ENCODE measurements at places on chromosomes 7 and 10.

GRCh38 chr7:73342645-73343044, 14.7 kb downstream of the FKBP6 start:
- no peak for DNase-seq

DNA sequence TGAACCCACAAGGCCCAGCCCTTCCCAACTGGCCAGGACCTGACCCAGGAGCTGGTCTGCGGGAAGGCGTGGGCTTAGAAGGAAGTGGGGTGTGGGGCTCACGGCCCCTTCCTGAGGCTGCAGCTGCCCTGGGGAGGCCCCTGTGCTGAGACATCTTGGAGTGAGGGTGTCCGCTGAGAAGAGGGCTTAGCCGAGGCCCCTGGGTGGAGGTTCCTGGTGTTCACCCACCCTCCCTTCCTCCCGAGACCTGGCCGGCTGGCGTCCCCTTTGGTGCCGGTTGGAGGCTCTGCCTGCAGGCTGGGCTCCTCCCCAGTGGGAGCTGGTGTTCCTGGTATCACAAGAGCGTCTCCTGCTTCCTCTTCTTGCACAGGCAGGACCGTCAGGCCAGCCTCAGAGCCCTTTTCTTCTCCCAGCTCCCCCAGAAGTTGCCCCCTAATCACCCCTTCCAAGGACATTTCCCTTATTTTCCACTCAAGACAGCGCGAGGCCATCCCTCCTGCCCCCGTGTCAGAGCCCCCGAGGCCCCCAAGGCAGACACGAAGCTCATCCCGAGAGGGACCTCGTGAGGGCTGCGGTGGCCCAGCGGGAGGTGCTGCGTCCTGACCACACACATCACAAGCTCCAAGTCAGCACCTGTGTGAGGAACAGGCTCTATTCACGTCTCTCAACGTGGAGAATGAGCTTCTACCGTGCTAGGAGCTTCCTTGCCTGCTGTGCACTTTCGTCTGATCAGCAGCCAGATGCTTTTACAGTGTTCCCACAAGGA, 25.1 kb upstream of the FAM20C start:
- DNase-seq: no peak

- DNase-seq: no peak
Observed at GRCh38 chr10:101467286-101467770, 113.4 kb downstream of the BTRC start.

DNA sequence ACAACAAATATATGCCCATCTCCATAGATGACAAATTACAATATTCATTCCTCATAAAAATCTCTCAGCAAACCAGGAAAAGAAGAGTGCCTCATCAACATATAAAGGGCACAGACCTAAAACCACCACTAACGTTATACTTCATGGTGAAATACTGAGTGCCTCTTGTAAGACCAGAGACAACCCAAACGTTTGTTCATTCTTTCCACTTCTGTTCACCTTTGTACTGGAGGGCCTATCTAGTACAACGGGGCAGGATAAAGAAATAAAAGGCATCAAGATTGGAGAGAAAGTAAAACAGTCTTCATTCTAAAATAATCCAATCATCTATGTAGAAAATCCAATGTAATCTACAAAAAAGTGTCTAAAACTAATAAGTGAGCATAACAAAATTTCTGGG, 79.1 kb downstream of the LARP4B start:
- no peak for DNase-seq

- no peak for DNase-seq
Observed at GRCh38 chr7:77453531-77453930, 37.4 kb upstream of the GSAP start.

GRCh38 chr7:42456756-42457276, 219.8 kb upstream of the GLI3 start:
- DNase-seq: no peak

- DNase-seq: no peak
Observed at GRCh38 chr7:85561706-85562105, 374.9 kb upstream of the SEMA3D start.

All from stimulated activated CD4-positive, alpha-beta T cell treated with anti-CD3 and anti-CD28 coated beads, Interleukin-2, amount 100 ng/mL, for 48 hours (primary cell).